ENCODE measurements at places on chromosomes 2 and 18.

- DNase-seq: no peak
Measured at GRCh38 chr2:120206022-120206581, 17.1 kb downstream of the TMEM185B start.

- DNase-seq: peak; percentile 37
Measured at GRCh38 chr2:46067501-46068305, 229.5 kb upstream of the EPAS1 start.

DNA sequence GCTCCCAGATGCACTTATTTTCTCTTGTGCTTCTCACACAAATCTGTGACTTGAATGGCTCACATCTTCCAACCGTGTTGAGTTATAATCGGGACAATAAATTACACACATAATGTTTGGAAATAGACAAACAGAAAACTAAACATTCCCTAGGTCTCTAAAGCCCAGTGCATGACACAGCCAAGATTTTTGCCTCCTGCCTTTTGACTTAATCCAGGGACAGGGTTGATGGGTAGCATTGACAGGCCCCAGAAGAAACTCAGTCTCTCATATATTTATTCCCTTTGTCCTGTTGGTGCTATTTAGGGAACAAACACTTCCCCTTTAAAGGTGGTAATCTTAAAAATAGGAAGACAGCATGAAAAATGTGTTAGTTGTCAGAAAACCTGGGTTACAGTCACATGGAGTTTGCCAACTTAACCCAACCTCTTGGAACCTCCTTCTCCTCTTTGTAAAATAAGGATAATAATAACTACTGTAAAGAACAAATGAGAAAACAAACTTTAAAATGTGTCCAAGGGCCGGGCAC, 24.0 kb upstream of the ARPC2 start:
- DNase-seq: no peak

DNA sequence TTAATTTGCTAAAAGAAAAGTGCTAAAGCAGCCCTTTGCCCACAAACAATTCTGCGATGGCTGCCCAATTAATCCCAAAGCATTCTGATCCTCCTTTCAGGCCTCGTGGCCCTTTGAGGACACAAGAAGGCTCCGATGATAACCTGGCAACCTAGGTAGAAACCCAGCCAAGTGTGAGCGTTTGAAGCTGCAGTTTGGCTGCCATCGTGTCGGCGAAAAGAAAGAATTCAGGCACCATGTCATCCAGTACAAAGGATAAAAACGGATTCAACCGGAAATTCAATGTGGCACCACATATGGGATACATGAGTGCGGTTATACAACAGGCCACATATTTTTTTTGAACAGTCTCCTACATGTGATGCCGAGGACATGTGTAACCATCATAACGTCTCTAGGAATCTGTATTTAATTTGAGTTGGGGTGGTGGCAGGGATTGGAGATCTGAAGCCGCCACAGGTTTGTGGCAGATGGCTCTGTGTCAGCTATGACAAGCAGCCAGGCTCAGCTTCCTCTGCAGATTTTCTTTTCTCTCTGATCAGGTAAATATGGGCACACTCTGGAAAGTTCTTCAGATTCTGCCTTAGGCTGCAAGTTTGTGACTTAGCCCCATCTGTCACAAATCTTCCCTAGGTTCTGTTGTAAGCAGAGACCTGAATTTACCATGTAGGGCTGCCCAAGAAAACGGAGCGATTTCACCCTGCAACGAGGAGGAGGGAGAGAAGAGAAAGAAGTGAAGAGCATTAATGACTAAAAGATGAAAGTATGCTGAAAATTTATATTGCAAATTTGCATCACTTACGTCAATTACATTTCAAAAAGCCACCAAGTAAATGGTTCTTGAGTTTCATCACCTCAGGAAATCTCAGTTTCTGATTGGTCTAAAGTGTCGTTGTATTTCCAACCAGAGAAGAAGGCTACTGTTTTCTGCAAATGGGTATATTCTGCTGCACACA, 573.2 kb downstream of the ZEB2 start:
- peak; percentile 66 for DNase-seq

- DNase-seq: no peak
Measured at GRCh38 chr2:96808176-96808837, 7.8 kb upstream of the CNNM3 start.

GRCh38 chr2:174931724-174932123, 73.5 kb downstream of the CHN1 start:
- no peak for DNase-seq

Data from LoVo (cell line).